ENCODE measurements at places on chromosomes 6 and 20. TPM values are rescaled to one million over a fixed set of nuclear protein-coding genes. Genes with fewer than 3 reads are reported as not detected.
A peak's percentile ranks its signal among the peaks of the same experiment; 100 is the strongest.

MRS2 gene
- total RNA-seq = 18.5 TPM

BCAS4 gene
- total RNA-seq = 4.2 TPM

DNA sequence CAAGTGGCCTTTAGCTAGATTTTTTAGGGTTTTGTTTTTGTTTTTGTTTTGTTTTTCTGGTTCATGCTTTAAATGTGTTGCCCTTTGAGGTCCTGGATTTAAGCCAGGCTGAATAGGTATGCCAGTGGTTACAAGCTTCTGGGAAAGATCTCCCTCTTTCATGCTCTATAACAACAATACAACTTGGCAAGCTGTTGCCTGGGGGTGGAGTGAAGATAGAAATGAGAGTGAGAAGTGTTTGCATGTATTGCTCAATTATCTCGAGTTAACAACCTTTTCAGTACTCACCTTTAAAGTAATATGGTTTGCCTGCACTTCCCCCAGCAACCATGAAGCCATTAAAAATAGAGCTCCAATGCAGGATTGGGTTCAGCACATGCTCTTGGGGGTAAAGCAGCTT lies 19.2 kb upstream of the HAO1 start:
- DNase-seq = no peak
- H3K27me3 ChIP-seq = peaks cover 22% of the 10 kb centered on the region
- H3K4me1 ChIP-seq = no peaks in the 10 kb centered on the region
- no peak overlapping the region for H3K4me3 ChIP-seq

GRCh38 chr6:31339210-31339609 lies 17.8 kb downstream of the HLA-B start:
- peaks cover 19% of the 10 kb centered on the region for H3K27me3 ChIP-seq
- no peak overlapping the region for H3K4me3 ChIP-seq
- H3K36me3 ChIP-seq = peaks cover 8% of the 10 kb centered on the region

- no peaks in the 10 kb centered on the region for H3K27me3 ChIP-seq
- peak overlapping the region; percentile 74 for H3K27ac ChIP-seq
These were observed 102.7 kb downstream of the FIG4 start for GRCh38 chr6:109793792-109794191.

- no peaks in the 10 kb centered on the region for H3K27me3 ChIP-seq
- DNase-seq = no peak
- H3K27ac ChIP-seq = no peak overlapping the region
- H3K4me1 ChIP-seq = peaks cover 8% of the 10 kb centered on the region
- H3K36me3 ChIP-seq = peaks cover 36% of the 10 kb centered on the region
These were observed 65.7 kb upstream of the PTGIS start for GRCh38 chr20:49633643-49634042.

DNA sequence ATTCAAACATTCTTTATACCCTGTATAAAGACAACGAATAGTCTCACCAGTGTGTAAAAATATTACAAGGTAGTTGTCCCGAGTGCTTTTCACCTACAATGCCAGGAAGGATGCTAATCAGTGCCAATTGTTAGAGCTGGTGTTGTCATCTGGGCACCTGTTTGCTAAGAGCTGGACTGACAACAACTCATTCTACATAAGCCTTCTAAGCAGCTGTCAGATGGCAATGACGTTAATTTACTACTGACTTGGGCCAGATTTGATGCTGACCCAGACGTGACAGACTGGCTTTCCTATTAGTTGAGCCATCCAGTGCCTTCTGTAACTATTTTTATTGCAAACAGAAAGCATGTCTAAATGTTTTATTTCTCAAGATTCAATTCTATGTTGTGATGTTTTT lies 355.2 kb downstream of the ADGRB3 start:
- H3K36me3 ChIP-seq = peaks cover 3% of the 10 kb centered on the region
- no peaks in the 10 kb centered on the region for H3K4me1 ChIP-seq
- no peaks in the 10 kb centered on the region for H3K27me3 ChIP-seq
- DNase-seq = no peak
